ENCODE measurements at places on chromosomes 11 and 22.

DNA sequence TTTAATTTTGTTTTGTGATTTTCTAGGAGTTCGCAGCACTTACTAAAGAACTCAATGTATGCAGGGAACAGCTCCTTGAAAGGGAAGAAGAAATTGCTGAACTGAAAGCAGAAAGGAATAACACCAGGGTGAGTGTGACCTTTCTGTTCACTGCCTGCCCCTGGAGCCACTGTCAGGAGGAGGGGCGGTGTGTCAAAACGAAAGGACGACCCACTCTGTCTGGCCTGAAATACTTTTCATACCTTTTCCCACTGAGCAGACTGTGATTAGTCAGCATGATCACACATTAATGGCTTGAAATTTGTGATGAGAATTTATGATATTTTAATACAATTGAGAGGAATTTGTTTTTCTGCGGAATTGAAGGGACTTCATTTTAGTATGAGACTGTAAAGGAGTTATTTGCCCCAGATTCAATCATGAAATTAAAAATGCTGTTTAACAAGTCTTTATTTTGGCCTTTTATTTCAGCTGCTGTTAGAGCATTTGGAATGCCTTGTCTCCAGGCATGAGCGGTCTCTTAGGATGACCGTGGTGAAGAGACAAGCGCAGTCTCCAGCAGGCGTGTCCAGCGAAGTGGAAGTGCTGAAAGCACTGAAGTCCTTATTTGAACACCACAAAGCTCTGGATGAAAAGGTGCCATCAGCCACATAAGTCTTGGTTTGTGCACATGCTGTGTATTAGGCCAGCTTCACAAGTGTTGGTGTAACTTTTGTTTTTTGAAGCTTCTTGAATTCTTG, 54.1 kb downstream of the PPFIA1 start:
- DNase-seq: no peak

DNA sequence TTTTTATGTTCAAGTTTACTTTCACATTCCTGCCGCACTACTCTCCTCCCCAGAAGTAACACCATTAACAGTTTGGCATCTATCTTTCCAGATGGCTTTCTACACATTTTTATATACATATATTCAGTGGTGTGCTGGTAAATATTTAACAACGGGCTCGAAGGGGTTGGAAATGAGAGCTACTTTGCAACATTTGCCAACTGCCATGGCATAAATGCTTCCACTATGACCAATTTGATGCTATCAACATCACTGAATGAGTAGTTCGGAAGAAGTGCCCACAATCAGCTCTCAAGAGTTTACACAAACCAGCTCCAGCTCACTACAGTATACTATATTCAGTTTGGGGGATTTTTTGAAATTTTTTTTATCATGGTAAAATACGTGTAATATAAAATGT, 55.2 kb downstream of the RELT start:
- DNase-seq: no peak

DNA sequence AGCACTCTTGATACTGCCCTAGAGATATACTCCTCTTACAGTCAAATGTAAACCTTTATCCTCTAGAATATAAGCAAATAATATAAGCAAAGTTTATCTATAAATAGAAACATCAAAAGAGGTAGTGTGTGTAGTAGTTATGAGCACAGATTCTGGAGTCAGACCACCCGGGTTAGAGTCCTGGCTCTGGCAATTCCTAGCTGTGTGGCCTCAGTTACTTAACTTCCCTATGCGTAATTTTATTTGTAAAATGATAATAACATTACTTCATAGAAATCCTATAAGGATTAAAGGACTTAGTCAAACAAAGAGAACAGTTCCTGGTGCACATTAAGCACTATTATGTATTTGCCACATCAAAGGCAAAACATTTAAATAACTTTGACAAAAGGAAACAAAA, 7.0 kb downstream of the MSANTD4 start:
- no peak for DNase-seq

- DNase-seq: no peak
Observed at GRCh38 chr11:101466352-101466751, 117.5 kb downstream of the TRPC6 start.
